ENCODE measurements at places on chromosomes 5 and 9. TPM values are rescaled to one million over a fixed set of nuclear protein-coding genes. Genes with fewer than 3 reads are reported as not detected.

DNA sequence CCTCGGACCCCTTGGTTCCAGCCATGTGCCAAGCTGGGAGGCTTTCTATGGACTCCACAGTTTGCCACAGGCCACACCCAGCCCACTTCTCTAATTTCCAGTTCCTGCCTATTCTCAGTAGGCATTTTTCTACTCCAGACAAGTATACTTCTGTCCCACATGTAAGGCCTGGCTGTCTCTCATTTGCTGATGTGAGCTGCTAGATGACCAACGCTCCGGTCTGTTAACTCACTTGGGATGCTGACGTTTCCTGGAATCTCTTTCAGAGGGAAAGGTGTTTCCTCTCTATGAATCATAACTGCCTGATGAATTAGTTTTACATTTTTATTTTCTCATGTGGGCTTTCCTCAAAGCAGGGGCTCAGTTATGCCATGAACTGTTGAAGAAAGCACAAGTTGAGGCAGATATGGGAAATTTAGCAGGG lies 36.3 kb downstream of the ERGIC1 start:
- no peak for DNase-seq

GRCh38 chr5:103186152-103186551 lies 66.1 kb downstream of the PPIP5K2 start:
- DNase-seq = no peak

DNA sequence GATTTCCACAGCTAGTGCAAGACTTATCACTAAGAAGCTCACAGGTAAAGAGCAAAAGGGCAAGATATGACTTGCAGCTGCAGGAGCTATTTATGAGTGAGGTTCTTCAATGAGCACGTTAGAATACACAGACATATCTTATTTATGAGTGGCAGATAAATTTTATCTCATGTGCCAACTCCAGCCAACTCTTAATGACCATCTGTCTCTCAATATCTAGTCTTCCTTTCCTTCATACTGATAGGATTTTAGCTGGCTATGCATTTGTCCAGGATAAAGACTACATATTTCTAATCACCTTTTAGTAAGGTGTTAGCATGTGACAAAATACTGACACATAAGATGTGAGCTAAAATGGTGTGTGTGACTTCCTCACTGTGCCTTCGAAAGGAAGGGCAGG lies 304.5 kb downstream of the TRPM3 start:
- DNase-seq = no peak

DNA sequence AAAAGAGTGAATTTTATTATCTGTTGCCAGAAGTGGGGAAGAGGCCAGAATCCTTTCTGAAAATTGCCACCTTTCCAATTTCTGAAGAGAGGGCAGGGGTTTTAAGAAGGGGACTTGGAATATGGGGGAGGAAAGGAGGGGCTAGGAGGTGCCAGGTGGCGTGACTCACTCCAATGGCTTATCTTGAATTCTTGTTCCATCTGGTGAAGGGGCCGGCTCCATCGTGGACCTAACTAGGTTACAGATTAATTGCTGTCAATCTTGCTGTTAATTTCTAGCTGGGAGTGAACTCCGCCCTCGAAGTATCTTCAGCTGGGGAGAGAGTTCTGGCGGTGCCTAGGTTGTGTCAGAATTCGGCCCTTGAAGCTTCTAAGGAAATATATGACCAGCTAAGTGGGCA lies 138.7 kb downstream of the YTHDC2 start:
- no peak for DNase-seq

- DNase-seq = no peak
These were observed 721.9 kb downstream of the BRINP1 start for GRCh38 chr9:118647331-118647730.

DNA sequence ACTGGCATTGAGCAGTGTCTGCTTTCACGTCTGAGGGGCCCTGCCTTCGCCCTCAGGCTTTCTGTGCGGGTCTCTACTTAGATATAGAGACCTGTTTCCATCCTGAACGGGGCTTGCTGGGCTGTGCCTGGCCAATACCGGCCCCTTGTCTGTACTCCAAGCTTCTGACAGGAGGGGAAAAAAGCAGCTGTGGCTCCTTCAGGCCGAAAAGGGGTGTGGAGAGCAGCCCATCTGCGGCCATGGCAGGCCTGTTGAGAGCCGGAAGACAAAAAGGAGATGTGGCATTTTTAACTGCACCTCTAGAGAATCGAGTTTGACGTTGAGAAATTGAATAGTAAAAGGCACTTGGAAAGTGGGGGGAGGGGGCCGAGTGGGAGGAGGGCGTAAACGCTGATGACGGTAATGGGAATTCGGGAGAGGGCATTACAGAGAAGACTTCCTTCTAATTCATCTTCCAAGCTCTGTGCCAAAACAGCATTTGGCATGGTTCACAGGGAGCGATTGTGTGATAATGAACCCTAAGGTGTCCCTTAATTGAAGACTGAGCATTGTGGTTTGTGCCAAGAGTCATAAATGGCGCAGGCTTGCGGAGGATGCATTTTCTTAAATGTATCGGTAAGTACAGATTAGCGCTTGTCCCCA lies 25.1 kb upstream of the PRDM12 start:
- no peak for DNase-seq

DNA sequence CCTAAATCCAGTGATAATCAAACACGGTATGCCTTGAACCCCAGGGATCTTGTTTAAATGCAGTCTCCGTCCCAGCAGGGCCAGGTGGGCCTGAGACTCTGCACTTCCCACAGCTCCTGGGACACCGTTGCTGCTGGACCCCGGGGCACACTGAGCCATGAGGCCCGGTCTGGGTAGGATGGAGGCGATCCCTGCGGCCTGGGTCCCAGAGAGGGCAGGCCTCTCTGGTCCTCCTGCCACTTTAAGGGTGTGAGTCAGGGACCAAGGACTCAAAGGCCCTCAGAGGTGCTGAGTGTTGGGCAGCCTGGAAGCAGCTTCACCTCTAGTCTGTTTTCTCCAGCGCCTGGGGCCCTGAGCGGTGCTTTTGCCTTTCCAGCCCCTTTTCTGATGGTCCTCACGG lies 34.1 kb upstream of the SLC9A3 start:
- no peak for DNase-seq

- no peak for DNase-seq
These were observed 84.3 kb upstream of the COL5A1 start for GRCh38 chr9:134557331-134557730.

DNA sequence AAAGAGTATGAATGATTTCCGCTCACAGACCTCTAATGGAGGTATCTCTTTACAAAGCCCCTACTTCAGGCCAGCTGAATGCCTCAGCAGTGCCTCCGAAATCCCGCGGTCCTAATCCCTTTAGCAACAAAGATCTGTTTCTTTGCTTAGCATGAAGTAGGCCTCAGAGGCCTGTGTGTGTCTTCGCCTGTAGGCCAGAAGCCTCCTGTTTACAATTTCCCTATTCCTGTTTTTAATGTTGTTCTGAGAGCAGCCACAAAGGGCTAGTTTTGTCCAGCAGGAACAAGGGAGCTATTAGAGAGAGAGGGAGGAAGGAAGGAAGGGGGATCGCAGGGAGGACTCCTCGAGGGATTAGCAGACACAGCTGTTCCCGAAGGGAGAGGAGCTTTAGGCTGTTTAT lies 166.4 kb upstream of the SPRY4 start:
- DNase-seq = no peak

GRCh38 chr9:19799784-19800183 lies 10.9 kb upstream of the SLC24A2 start:
- DNase-seq = no peak

- no peak for DNase-seq
These were observed 61.4 kb upstream of the TRIO start for GRCh38 chr5:14081791-14082190.

- DNase-seq = no peak
These were observed 22.6 kb downstream of the MRRF start for GRCh38 chr9:122287214-122287720.

GRCh38 chr5:153718713-153719112 lies 228.2 kb downstream of the GRIA1 start:
- DNase-seq = no peak

- DNase-seq = no peak
These were observed 41.9 kb downstream of the LIX1 start for GRCh38 chr5:97100476-97100875.

DNA sequence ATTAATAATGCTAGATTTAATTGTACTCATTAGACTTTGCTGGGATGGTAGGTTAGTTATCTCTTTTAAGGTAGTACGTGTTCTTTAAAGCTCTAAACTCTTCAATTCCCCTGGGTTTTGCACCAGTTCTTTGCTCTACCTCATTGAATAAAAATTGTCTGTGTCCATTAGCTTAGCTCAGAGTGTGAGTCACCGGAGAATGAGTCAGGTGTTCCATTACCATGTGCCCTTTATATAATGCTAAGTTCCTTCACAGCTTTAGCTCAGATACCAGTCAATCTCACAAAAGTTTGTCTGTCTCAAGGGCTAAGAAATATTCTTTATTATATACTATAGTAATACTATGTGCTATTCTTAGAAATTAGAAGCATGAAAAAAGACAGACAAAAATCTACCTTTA lies 339.4 kb downstream of the PRELID2 start:
- DNase-seq = peak; percentile 13

DNA sequence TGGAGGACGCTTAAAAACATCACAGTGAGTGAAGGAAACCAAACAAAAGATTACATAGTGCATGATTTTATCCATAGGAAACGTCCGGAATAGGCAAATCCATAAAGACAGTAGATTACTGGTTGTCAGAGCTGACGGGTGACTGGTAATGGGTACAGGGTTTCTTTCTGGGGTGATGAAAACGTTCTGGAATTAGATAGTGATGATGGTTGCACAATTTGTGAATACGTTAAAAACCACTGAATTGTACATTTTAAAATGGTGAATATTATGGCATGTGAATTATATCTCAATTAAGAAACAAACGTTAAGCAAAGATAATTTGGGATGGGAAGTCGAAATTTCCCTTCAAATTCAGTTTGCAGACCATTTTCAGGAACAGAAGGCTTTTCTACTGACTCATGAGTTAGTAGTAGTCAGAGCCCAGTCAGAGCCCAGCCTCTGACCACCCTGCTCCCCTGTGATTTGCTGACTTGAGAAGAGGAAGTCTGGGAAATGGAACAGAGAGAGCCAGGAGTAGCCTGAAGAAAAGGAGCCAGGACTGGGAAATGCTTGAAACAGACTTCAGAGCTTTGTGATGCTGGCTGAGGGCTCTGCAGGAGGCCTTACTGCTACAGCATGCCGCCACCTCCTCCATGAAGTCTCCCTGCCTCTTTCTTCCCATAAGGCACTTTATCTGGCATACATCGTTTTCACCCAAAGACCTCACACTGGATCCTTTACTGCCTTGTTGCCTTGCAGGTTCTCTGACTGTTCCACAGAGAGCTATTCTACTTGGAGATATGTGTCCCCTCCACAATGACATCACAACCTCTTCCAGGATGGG lies 46.4 kb upstream of the CTNNA1 start:
- DNase-seq = no peak

DNA sequence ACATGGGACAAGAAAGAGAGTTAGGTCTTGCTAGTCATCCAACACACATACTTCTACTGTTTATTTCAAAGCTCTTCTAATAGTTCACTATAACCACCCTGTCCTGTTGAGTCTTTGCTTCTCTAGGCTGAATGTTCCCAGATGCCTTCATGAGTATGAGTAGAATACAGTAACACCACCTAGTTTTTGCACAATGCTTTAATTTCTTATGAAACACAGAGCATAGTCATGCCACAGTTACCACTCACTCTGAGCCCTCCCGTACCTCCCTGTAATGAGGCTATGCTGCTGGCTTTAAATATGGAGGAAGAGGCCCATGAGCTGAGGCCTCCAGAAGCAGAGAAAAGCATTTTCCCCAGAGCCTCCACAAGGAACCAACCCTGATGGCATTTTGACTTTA lies 75.0 kb upstream of the SLC1A3 start:
- DNase-seq = no peak

GRCh38 chr9:130101915-130102314 lies 48.2 kb downstream of the GPR107 start:
- no peak for DNase-seq

DNA sequence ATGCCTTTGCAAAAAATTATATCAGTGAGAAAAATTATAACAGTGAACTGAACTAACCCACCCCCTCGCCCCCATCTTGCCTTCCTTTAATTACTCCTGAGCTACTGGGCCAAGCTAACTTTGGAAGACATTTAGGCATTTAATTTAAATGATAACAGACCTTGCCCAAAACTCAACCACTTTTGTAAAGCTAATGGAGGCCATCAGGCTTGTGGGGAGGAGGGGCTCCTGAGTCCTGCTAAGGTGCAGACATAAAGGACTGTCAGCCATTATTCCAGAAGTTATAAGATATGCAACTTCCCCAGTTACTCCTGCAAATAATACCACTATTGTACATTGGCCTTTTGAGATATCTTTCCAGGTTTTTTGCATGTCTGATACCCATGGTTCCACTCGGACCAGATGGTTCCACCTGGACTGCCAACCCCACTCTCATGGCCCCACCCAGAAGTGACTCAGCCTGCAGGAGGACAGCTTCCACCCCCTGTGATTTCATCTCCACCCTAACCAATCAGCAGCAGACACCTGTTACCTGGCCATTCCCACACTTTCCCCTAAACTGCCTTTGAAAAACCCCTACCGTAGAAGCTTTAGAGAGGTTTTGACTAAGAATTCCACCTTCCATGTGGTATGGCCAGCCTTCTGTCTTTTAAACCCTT lies 805.4 kb upstream of the CDH6 start:
- no peak for DNase-seq

DNA sequence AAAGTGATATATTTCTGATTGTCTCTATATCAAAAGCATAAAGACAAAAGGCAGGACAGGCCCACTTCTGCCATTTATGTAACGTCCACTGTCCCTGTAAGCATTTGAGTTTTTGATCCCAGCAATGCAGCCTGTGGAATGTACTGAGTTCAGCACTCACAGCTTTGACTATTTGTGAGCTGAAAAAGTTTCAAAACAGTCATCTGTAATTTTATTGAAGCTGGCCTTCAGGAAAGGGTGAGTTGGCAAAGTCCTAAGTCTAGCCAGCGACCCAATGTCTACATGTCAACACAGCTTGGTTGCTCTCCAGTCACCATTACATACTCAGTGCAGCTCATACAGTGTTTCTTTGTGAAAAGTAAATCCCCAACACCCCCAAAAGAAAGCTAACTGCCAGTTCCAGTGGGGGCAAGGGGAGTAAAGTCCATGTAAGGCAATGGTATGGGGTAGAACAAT lies 9.7 kb downstream of the LIFR start:
- no peak for DNase-seq

DNA sequence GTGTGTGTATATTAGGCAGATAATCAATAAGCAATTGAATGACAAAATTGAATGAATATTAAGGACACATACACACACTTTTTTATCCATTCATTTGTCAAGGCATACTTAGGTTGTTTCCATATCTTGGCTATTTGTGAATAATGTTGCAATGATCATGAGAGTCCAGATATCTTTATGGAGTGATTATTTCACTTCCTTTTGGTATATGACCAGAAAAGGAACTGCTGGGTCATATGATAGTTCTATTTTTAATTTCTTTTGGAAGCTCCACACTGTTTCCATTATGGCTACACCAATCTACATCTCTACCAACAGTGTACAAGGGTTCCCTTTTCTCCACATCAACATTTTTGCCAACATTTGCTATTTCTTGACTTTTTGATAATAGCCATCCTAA lies 137.7 kb upstream of the PAPPA start:
- no peak for DNase-seq

PTGDS gene
- not detected for total RNA-seq

PDE6A gene
- total RNA-seq = not detected

SLC31A1 gene
- 18.2 TPM for total RNA-seq

PAEP gene
- total RNA-seq = not detected

GTF2H2 gene
- total RNA-seq = 22.7 TPM

F2RL2 gene
- not detected for total RNA-seq

PDLIM4 gene
- total RNA-seq = 0.21 TPM

KCNV2 gene
- not detected for total RNA-seq

SHC3 gene
- total RNA-seq = not detected
